ENCODE measurements at places on chromosomes 2 and 18.
A peak's percentile ranks its signal among the peaks of the same experiment; 100 is the strongest.

GRCh38 chr2:40914666-40915065 is 462.8 kb upstream of the SLC8A1 start:
- DNase-seq, result no peak

DNA sequence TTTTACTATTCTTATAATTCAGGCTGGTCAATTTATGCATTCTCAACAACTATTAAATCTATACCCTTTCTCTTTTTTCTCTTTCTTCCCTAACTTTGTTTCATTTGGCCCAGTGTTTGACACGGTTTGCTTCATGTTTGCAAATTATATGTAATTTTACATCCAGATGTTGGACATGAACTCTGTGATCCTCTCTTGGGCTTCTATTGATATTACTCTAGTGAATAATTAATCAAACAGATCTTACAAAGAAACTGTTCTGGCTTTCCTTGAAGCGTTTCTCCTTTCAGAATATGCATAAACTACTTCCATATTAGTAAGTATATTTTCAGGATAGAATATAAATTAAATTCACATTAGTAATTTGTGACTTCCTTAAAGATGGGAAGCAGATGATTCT is 225.1 kb upstream of the TMEFF2 start:
- DNase-seq, result no peak

DNA sequence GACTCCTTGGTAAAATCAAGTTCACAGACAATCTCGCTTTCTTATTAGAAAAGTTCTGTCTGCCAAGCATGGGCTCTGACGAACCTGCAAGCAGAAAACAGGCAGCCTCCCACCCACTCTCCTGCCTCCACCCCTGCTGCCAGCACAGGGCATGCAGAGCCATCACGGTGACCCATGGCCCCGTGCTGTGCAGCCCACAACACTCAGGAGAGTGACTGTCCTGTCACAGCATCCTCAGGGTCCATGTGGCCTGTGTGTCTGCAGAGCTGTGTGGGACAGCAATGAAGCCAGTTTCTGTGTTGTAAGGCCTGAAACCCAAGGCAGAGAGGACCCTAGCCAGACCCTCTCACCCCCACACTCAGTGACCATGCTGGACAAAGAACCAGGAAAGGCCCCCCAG is 46.2 kb downstream of the TFCP2L1 start:
- DNase-seq, result no peak

- peak; percentile 71 for DNase-seq
Measured at GRCh38 chr2:191571163-191571769, 106.7 kb upstream of the NABP1 start.

DNA sequence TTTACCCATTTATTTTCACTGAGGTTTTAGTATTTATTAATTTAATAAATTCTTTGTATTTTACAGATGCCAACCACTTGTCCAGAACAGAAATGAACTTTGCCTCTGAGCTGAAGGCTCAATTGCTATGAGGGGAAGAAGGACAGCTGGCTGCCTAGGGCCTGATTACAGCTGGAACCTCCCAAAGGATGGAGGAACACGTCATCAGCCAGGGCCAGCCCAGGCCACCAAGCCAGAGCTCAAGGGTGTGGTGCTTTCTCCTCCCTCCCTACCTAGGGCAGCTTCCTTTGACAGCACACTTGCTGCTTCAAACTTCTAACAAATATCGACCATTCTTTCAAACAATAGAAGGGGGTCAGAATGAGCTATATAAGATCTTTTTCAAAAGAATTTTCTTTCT is 19.7 kb upstream of the RIOK3 start:
- no peak for DNase-seq

DNA sequence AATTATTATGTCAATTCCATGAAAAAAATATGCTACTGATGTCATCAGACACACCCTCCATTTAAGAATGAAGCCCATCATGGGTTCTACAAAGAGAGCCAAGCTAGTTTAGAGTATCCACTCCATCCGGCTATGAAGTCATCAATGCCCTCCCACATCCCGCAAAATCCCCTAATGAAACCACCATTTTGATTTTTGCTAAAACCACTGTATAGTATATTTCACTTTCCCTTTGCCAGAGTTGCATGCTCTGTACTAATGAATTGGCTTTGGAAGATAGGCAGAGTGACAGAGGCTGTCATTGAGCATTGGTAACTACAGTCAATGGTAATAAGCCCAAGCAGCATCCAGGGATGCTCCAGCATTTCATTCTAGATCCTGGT is 118.6 kb downstream of the ANKRD44 start:
- no peak for DNase-seq

GRCh38 chr2:14148216-14148615 is 484.3 kb upstream of the LRATD1 start:
- no peak for DNase-seq

GRCh38 chr2:219551441-219552381 is 7.9 kb downstream of the TMEM198 start:
- DNase-seq, result no peak

GRCh38 chr18:986051-986450 is 81.4 kb downstream of the ADCYAP1 start:
- no peak for DNase-seq

DNA sequence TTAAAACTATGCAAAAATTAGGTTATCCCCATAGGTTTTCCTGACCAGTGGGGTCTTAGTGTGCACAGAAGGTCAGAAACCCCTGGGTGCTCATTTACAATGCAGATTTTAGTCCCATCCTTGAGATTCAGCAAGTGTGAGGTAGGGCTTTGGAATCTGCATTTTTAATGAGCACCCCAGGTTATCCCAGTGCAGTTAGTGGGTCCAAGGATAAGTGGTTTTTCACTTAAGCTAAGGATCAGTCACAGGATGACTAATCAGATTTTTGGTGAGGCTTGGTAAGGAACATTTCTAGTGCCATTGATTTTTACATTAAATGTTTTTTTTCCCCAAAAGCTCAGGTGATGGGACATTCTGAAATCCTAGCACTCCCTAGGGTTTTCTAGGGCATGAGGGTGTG is 50.7 kb upstream of the MGAT5 start:
- DNase-seq, result no peak

GRCh38 chr2:173739006-173739405 is 226.2 kb downstream of the SP3 start:
- DNase-seq, result no peak

DNA sequence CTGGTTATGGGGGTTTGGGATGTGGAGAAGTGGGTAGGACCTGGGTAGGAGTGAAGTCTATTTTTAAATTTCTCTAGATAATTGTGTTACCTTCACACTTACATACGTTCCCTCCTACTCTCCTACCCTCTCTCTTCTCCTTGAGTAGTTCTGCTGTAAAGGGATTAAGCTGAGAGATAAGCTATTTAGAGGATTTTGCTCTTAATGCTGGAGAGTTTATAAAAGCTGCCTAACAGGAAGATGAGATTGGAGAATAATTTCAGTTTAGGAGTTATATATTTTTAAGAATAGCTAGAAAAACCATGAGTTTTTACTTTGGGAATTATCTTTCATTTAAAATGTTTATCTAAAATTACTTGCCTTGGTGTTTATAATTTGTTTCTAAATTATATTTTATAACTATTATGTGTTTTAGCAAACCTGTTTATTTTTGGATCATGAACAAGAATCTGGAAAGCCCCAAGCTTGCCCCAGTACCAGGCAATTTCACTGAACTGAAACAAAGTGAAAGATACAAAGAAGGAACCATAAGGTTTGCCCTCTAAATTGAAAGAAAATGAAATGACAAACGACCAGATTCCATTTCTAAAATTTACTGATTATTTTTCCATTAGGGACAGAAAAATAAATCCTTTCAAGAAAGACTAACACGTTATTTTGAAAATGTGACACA is 101.5 kb downstream of the ZNF532 start:
- DNase-seq, result no peak

- DNase-seq, result no peak
Measured at GRCh38 chr2:88254437-88255091, 84.4 kb downstream of the THNSL2 start.

- DNase-seq, result no peak
Measured at GRCh38 chr2:71879509-71880184, 268.0 kb downstream of the CYP26B1 start.

DNA sequence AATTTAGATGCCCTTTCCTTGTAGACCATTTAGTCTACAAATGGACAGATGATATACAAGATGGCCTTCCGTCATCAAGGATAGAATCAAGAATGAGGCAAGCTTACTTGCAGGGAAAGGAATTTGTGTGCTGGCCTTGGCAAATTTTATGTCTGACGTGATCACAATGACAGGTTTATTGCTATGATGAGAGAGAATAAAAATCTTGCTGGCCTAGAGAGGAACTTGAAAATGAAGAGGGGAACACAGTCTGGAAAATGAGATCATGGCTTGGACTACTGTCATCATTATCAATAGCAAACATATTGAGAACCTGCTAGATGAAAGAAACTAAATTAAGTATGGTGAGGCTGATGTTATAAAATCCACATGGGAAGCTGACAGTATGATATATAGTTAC is 66.0 kb downstream of the CSRNP3 start:
- DNase-seq, result no peak

DNA sequence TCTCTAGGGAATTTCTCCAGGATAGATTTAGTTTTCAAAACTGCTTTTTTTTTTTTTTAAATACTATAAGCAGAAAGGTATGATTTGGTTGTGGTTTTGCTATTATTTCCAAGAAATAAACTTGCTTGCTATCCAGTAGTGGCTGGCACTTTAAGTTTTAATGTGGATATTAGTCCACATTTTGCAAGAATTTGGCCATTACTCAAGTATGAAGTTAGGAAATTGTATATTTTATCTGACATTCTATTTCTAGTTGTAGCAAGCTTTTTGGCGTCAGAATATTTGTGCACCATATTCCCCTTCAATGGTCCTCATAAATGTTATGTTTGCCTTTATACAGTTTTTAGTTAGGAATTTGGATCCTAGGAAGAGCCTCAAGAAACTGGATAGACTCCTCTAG is 226.3 kb downstream of the ZNF521 start:
- DNase-seq, result no peak

- DNase-seq, result no peak
Measured at GRCh38 chr2:101983486-101983885, 8.3 kb upstream of the IL1R2 start.

GRCh38 chr2:3142210-3142609 is 235.4 kb downstream of the EIPR1 start:
- no peak for DNase-seq

DNA sequence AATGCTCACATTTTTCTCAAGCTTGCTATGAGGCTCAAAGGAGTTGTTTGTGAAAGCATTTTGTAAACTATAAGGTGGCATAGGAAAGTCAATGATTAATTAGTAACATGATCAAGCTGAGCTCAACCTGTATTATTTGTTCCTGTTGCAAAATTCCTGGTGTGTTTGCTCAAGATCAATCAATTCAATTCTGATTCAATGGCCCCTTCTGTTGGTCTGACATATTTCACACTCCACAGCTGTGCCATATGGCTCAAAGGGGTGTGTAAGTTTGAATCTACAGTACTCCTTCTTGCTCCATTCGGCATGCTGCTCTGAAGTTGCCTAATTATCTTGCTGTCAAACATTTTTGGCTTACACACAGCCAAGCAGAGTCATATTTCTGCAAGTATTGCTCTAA is 341.6 kb upstream of the LRP1B start:
- DNase-seq, result no peak

- DNase-seq, result no peak
Measured at GRCh38 chr2:37623406-37623805, 48.0 kb downstream of the CDC42EP3 start.

GRCh38 chr18:67608615-67609273 is 92.2 kb upstream of the DSEL start:
- DNase-seq, result no peak

GRCh38 chr18:32968248-32968647 is 195.4 kb upstream of the KLHL14 start:
- no peak for DNase-seq

- no peak for DNase-seq
Measured at GRCh38 chr18:37176621-37176934, 347.7 kb downstream of the KIAA1328 start.

GRCh38 chr2:132424526-132425121 is 8.0 kb downstream of the GPR39 start:
- no peak for DNase-seq

- no peak for DNase-seq
Measured at GRCh38 chr2:236855176-236855865, 230.4 kb upstream of the COPS8 start.

DNA sequence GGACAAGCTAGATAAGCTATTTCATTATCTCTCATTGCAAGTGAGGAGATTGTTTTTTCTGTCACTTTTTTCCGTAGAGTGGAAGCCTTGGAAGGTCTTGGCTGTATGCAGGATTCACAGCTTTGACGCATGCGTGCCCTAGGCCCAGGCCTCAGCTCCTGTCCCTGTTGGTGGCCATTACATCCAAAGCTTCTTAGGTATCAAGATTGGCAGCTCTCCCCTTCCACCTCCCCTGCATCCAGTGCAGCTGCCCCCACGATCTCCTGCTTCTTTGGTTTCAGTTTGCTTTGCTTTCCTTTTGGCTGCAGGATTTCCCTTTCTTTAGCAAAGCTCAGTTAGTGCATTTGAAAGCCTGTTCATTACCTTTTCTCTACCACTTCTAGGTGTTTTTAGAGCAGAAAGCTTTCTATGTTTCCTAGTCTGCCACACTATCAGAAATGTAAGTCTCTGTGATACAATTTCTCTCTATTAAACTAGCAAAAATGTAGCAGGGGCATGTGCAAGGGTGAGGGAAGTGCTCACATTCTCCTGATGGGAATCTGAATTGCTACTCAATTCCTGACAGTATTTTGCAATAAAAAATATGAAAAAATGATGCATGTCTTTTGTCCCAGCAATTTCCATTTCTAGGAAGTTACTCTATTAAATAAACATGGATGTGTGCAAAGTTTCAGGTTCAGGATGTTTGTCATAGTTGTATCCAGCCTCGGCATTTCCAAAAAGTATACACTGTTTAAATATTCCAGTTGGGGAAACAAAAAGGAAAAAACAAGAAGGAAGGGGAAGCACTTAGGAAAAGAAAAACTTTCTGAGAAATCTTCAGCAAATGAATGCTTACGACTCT is 91.2 kb downstream of the LIPG start:
- DNase-seq, result no peak

- no peak for DNase-seq
Measured at GRCh38 chr2:101882769-101883307, 108.9 kb upstream of the IL1R2 start.

DNA sequence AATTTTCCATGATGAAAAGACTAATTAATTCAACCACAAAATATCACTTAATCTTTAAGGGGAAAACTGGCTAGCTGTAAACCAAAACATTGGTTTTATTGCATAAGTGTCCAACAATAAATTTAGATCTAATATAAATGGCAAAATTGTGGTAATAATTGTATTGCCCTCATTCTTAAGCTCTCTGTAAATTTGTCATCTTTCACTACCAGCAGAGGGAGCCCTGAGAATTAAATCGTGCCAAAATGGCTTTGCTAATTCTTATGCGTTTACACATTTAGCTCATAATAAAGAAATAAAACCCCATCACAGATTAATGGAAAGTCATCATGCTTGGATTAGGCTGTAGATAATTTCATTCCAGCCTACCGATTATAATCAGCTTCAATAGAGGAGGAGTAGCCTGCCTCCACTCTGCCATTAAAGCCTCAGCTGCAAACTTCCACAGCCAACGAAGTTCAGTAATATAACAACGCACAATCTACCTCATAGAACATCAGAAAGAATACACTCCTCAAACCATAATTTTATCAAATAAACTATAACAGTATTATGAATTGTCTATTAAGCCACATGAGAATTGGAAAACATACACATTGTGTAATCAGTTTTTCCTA is 70.0 kb upstream of the ATP5MC3 start:
- DNase-seq, result peak; percentile 20

Measured in HL-60 (cell line).